ENCODE measurements at places on chromosomes 16 and 17.

- DNase-seq = no peak
Measured at GRCh38 chr16:74903120-74903519, 81.8 kb downstream of the WDR59 start.

GRCh38 chr16:31477220-31478216, 5.4 kb upstream of the SLC5A2 start:
- DNase-seq = no peak

- no peak for DNase-seq
Measured at GRCh38 chr17:4017377-4017776, 53.1 kb upstream of the ATP2A3 start.

DNA sequence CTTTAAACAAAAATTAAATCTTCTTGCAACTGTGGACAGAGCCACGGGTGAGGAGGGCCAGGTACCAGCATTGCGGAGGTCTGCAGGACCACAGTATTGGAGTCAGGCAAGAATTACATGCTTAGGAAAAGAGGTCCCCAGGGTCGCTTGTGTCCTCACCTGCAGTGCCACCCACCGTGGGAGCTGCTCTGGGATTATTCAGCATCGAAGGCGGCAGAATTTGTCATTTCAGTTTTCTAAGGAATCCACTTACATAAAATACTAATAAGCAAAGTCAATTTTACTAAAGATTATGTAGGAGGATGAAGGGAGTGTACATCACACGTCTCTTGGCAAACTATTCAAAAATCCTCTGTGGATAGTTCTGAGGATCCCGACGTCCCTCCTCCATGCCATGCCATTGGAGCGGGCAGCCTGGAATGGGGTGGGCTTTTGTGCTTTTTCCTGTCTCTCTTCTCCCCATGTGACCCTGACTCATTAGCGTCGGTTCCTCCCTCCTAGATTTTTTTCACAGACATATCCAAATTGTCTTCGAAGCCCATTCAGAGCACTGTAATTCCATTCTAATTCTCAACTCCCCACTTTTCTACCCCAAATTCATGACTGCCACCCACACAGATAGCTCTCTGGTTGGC, 3.0 kb upstream of the PIK3R6 start:
- no peak for DNase-seq

GRCh38 chr17:34567691-34568465, 11.5 kb upstream of the TMEM132E start:
- no peak for DNase-seq

DNA sequence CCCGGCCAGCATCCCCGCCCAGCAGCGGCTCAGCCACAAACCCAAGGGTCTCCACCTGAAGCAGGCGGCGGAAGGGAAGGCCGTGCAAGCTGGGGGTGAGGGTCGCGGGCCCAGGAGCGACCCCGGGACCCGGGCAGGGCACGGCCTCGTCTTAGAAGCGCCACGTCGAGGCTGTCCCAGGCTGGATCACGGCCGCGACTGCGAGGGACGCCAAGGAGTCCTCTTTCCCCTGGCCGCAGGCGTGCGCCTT, 538 bp upstream of the CCNF start:
- no peak for DNase-seq

- no peak for DNase-seq
Measured at GRCh38 chr16:81745704-81746558, 33.2 kb upstream of the PLCG2 start.

- DNase-seq = no peak
Measured at GRCh38 chr17:1488826-1489270, 3.6 kb downstream of the MYO1C start.

DNA sequence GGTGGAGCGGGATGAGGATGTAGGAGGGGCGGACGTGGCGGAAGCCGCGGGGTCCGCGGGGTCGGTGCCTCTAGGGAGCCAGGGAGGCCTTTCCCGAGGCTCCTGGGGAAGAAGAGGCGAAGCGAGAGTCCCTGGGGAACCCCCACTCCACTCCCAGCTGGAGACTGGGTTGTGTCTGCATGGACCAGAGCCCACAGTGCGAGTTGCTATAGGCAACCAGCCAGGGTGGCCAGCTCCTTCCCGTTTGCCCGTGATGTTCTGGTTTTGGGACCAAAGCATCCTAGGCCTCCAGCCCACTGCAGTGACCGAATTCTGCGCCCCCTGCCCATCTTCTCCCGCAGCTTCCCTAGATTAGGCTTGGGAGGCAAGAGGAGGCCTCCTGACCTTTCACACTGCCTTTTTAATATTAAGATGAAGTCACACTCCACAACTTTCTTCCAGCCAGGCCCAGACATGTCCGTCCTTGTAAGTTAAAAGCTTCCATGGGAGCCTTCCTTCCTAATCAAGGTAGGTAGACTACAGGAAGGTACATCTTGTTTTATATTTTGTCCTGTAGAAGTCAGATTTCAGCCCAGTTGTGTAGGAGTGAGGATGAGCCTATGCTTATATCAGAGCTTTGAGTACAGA, 469 bp downstream of the AMZ2 start:
- DNase-seq = no peak

- no peak for DNase-seq
Measured at GRCh38 chr17:43979011-43979410, 25.3 kb upstream of the PYY start.

GRCh38 chr16:67683767-67684166, 17.2 kb downstream of the C16orf86 start:
- DNase-seq = no peak

DNA sequence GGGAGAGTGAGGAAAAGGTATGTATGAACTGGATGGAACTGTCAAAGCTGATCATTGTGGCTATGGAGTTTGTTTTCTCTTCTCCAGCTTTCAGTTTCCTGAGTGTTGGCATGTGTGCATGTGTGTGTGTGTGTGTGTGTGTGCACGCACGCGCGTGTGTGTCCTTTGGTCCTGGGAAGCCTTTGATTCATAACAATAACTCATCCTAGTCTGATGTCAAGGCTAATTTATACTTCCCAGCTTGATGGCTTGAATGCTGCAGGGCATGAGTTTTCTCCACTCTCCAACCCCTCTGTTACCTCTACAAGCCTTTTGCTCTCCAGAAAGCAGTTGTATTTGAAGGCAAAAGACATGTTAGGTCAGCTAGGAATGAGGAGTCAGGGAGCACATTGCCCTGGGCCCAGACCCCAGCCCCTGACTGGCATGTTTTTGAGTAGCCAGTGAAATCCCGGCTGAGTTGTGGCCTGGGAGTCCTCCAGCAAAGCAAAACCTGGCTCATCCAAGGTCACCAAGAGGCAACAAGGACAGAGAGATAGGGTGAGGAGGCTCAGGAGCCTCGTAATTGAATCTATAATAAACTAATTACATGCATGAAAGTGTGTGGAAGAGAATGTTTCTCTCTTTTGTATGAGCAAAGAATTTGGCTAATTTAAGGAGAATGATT, 8.9 kb upstream of the CDC42EP4 start:
- DNase-seq = no peak

DNA sequence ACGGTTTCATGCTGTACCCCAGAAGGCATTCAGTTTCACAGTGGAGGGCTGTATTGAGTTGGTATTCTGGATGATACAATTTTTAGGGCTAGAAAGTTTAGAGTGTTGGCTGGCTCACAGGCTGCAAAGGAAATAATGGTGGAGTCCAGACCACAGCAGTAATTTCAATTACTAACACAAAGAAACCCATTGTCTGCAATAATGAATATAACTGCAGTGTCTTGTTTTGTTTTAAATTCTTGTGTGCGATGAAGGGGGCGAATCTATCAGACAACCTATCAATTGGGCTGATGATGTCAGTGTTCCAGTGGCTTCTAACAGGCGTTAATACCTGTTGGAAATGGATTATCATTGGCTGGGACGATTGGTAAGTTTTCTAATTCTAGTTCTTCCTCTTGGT, 1.5 kb downstream of the SP2 start:
- no peak for DNase-seq

Measured in NCI-H2081 treated with DMSO at 0.1 percent for 48 hours (cell line).